ENCODE measurements at places on chromosomes 6 and 20.
A peak's percentile ranks its signal among the peaks of the same experiment; 100 is the strongest.

DNA sequence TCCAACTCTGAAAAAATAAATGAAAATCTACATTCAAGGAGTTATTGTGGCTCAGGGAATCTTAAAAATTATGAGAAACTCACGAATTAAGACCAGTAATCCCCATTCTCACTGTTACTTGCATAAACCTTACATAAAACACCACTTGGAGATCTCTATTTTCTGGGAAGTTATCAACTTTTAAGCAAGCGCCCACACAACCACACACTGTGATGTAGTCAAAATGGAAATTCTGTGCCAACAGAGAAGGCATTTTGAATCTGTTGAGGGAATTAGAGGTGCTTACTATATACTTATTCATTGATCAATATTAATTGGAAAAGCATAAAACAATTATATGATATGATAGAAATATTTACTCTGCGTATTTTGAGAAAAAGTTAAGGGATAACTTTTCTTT lies 58.7 kb downstream of the HAO1 start:
- no peak overlapping the region for H3K27ac ChIP-seq
- no peak overlapping the region for H3K4me3 ChIP-seq
- no peaks in the 10 kb centered on the region for H3K36me3 ChIP-seq
- H3K4me1 ChIP-seq = peaks cover 5% of the 10 kb centered on the region
- DNase-seq = no peak
- H3K27me3 ChIP-seq = 0 out of 2 replicates have a peak, but pooled peaks cover 2% of the 10 kb centered on the region

GRCh38 chr6:154206996-154207395 lies 149.6 kb downstream of the IPCEF1 start:
- H3K36me3 ChIP-seq = no peaks in the 10 kb centered on the region
- H3K27me3 ChIP-seq = no peaks in the 10 kb centered on the region
- H3K4me3 ChIP-seq = no peak overlapping the region
- H3K27ac ChIP-seq = no peak overlapping the region
- peaks cover 5% of the 10 kb centered on the region for H3K4me1 ChIP-seq

- H3K27ac ChIP-seq = no peak overlapping the region
- peaks cover 9% of the 10 kb centered on the region for H3K27me3 ChIP-seq
- H3K36me3 ChIP-seq = no peaks in the 10 kb centered on the region
- no peak for DNase-seq
- H3K4me1 ChIP-seq = no peaks in the 10 kb centered on the region
- no peak overlapping the region for H3K4me3 ChIP-seq
These were observed 24.5 kb upstream of the HLA-A start for GRCh38 chr6:29917857-29918256.

- H3K27me3 ChIP-seq = no peaks in the 10 kb centered on the region
- DNase-seq = no peak
- H3K27ac ChIP-seq = no peak overlapping the region
- H3K4me1 ChIP-seq = no peaks in the 10 kb centered on the region
- H3K4me3 ChIP-seq = no peak overlapping the region
These were observed 217.0 kb downstream of the ADGRG6 start for GRCh38 chr6:142518761-142519160.

- H3K4me3 ChIP-seq = peak overlapping the region; percentile 11
- H3K36me3 ChIP-seq = no peaks in the 10 kb centered on the region
- peaks cover 12% of the 10 kb centered on the region for H3K27me3 ChIP-seq
These were observed 3.5 kb downstream of the SCML4 start for GRCh38 chr6:107820338-107821261.

- peaks cover 2% of the 10 kb centered on the region for H3K27me3 ChIP-seq
- H3K4me3 ChIP-seq = no peak overlapping the region
- H3K36me3 ChIP-seq = no peaks in the 10 kb centered on the region
- H3K27ac ChIP-seq = no peak overlapping the region
These were observed 9.1 kb downstream of the OCSTAMP start for GRCh38 chr20:46541229-46541935.

DNA sequence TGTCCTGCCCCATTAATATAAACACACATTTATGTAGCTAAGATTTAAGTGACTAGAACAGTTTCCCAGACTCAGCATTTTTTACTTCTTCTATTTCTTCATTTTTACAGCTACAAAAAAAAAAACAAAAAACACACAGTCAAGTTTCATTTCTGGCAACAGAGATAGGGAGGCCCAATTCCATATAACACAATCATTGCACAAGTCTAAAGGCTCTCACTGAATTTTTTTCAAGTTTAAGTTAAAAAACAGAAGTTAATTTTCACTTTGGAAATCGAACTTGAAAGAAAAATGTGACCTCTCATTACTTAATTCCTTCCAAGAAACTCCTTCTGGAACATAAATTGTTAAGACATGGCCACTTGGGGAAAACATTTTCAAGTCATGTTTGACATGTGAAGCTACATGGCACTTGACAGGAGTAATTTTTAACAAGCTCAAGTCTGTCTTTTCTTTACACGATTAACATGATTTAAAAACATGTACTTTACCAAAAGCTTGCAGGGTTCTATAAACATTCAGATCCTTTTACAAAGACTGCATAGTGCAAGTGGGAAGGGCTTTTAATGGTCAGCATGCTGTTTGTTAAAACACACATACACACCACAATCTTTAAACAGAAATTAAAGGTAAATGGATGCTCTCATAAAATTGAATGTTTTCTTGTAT lies 100.1 kb upstream of the CCDC28A start:
- H3K36me3 ChIP-seq = no peaks in the 10 kb centered on the region
- DNase-seq = no peak
- no peak overlapping the region for H3K27ac ChIP-seq
- no peak overlapping the region for H3K4me3 ChIP-seq

DNA sequence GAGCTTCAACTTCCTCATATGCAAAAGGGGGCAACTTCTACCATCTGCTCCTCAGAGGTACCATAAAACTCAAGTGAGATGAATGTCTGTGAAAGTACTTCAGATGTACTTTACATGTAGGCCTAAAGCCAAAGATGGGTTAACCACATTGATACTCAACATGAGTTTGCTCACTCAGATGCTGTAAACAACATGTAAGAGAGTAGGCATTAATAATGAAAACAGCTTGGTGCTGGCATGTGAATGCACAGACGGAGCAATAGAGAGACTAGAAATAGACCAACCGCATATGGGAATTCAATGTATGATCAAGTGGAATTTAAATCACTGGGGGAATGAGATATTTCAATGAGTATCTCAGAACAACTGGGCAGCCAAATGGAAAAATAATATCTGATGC lies 143.8 kb upstream of the CDYL start:
- DNase-seq = no peak
- no peak overlapping the region for H3K27ac ChIP-seq
- H3K4me3 ChIP-seq = no peak overlapping the region
- H3K36me3 ChIP-seq = no peaks in the 10 kb centered on the region
- H3K27me3 ChIP-seq = no peaks in the 10 kb centered on the region
- H3K4me1 ChIP-seq = peaks cover 2% of the 10 kb centered on the region

DNA sequence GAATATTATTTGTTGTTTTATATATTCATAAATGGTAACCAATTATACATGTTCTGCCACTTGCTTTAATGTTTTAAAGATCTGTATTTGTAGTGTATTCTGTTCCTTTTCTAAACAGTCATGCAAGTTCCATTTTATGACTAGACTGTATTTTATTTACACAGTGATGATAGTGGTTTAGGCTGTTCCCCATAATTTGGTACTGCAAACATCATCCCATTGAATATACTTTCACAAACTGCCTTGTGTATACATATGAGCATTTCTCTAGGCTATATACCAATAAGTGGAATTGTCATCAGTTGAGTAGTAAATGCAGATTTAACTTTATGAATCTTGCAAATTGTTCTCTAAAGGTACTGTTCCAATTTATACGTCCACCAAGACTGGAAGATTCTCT lies 738.0 kb downstream of the EPHA7 start:
- H3K4me3 ChIP-seq = no peak overlapping the region
- H3K27me3 ChIP-seq = no peaks in the 10 kb centered on the region
- no peaks in the 10 kb centered on the region for H3K4me1 ChIP-seq
- H3K36me3 ChIP-seq = no peaks in the 10 kb centered on the region
- no peak for DNase-seq
- no peak overlapping the region for H3K27ac ChIP-seq

GRCh38 chr6:137867685-137868509 lies 838 bp downstream of the TNFAIP3 start:
- H3K4me1 ChIP-seq = peaks cover 45% of the 10 kb centered on the region
- H3K4me3 ChIP-seq = peak overlapping the region; percentile 87
- no peaks in the 10 kb centered on the region for H3K27me3 ChIP-seq
- H3K36me3 ChIP-seq = peaks cover 27% of the 10 kb centered on the region
- DNase-seq = peak; percentile 40

DNA sequence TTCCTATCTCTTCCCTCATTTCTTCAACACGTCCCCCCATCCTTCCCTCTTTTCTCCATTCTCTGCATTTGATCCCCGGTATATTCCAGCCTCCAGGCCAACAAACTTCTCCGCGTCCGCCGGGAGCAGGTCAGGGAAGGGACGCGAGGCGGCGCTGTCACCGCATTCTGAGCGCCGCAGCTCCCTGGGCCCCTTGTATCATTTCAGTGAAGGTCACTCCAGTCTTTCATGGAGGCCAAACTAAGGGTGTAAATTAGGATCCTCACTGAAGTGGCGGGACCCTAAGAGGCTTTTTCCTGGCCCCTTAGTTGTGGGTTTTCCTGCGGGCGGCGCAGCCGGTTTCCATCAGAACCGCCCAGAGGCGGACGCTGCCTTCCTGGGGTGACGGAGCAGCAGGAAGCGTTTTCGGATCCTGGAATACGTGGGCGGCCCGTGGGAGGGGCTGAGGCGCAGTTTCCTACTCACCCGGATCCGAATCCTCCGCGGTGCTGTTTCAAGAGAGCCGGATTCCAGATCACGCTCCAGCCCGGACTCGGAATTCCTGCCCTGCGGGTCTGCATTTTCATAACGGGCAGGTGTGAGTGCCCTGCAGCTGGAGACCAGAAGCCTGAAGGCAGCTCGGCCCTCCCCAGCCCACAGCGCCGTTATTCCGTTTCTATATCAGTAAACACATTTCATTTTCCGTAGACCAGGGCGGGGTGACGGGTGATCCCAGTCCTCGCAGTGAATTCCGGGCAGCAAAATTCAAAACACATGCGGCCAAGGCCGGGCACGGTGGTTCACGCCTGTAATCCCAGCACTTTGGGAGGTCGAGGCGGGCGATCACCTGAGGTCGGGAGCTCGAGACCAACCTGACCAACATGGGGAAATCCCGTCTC lies 3.6 kb upstream of the MICA start:
- H3K36me3 ChIP-seq = peaks cover 9% of the 10 kb centered on the region
- no peaks in the 10 kb centered on the region for H3K27me3 ChIP-seq
- peak overlapping the region; percentile 86 for H3K27ac ChIP-seq
- peak; percentile 97 for DNase-seq
- peak overlapping the region; percentile 66 for H3K4me3 ChIP-seq

DNA sequence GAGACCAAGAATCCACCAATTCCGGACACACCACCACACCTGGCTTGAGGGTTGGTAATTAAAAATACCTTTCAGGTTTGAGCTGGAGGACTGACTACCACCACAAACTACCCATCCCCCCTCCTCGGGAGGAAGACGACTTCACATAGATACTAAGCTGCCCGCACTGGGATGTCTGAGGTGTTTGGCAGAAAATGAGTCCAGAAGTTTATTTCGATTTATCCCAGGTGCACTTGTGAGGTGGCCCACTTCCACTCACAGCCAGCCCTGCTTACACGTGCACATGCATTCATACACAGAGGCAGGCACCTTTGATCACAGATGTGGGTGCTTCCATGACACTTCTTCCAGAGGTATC lies 187.1 kb downstream of the ID4 start:
- H3K4me1 ChIP-seq = no peaks in the 10 kb centered on the region
- no peak overlapping the region for H3K27ac ChIP-seq
- H3K36me3 ChIP-seq = no peaks in the 10 kb centered on the region
- H3K27me3 ChIP-seq = no peaks in the 10 kb centered on the region
- no peak for DNase-seq

DNA sequence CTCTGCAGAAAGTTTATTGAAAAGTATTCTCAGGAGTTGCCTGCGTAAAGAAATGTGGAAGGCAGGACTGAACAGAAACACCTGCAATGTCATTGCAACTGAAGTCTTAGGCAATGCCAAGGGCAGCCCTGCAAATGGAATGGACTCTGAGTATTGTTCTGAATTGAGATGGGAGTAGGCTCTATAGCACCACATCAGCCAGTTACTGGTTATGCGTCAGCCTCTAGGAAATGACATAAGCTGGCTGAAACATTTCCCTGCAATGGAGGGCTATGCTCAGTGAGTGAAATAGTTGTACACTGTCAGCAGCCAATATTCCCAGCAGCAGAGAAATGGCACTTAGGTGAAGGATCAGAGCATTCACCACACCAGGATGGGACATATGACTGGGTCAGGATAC lies 13.8 kb upstream of the GJE1 start:
- H3K4me3 ChIP-seq = no peak overlapping the region
- H3K4me1 ChIP-seq = no peaks in the 10 kb centered on the region
- no peaks in the 10 kb centered on the region for H3K36me3 ChIP-seq
- DNase-seq = no peak

DNA sequence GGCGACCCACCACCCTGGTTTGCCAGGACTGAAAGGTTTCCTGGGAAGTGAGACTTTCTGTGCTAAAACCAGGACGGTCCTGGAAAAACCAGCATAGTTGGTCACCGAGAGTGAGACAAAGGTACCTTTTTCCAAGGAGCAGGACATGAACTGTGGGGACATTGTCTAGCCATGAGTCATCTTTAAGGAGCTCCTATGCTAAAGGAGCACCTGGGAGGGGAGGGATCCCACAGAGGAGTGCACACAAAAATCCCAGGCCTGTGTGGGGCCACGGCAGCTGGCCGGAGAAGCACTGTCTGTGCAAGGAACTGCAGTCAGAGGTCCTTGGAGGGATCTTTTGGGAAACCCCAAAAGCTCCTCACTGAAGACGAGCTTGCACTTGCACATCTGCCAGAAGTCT lies 109.1 kb upstream of the PLEKHG1 start:
- no peak overlapping the region for H3K27ac ChIP-seq
- DNase-seq = no peak
- H3K4me1 ChIP-seq = peaks cover 3% of the 10 kb centered on the region
- no peaks in the 10 kb centered on the region for H3K36me3 ChIP-seq
- no peak overlapping the region for H3K4me3 ChIP-seq

DNA sequence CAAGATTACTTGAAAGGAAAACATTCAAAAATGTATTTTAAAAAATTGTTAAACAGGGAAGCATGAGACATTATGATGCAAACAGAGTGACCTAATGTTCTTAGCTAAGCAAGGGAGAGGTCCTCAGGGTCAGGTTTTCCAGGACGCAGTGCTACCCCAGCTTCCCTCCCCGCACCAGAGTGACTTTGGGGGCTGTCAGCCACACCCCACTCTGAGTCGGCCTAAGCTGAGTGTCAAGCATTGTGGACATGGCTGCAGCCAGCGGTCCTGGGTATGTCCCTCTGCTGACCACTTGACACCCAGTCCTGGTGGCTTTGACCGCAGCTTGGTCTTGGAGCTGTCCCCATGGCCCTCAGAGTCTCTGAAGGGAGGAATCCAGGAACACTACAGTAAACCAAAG lies 54.9 kb upstream of the CD93 start:
- H3K27me3 ChIP-seq = no peaks in the 10 kb centered on the region
- DNase-seq = no peak
- H3K27ac ChIP-seq = no peak overlapping the region
- H3K36me3 ChIP-seq = no peaks in the 10 kb centered on the region

GRCh38 chr20:8315639-8316573 lies 183.8 kb downstream of the PLCB1 start:
- no peak overlapping the region for H3K27ac ChIP-seq
- H3K4me1 ChIP-seq = no peaks in the 10 kb centered on the region
- no peak for DNase-seq
- no peak overlapping the region for H3K4me3 ChIP-seq
- peaks cover 2% of the 10 kb centered on the region for H3K27me3 ChIP-seq

All from SJSA1 (cell line).